ENCODE measurements at places on chromosomes 5 and 9.

- DNase-seq, result no peak
These were observed 175.7 kb downstream of the FRMD3 start for GRCh38 chr9:83362341-83362995.

- no peak for DNase-seq
These were observed 402.1 kb downstream of the DIRAS2 start for GRCh38 chr9:90240541-90240940.

GRCh38 chr9:134403682-134404301 lies 77.5 kb downstream of the RXRA start:
- DNase-seq, result peak; percentile 38

DNA sequence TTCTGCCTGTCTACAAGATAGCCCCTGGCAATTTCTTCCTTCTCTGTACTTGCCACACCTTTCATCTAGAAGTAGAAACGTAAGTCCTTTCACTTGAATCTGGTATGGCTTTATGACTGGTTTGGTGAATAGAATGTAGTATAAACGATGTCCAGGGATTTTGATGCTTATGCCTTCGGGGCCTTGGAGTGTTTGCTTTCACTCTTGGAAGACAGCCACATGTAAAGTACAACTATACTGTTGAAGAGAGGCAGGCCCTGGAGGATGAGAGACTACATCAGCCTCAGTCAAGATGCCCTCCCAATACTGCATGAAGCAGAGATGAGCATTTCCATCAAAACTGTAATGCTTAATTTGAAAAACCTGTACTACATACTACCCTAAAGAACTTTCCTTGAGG lies 553.8 kb upstream of the C9orf72 start:
- DNase-seq, result no peak

DNA sequence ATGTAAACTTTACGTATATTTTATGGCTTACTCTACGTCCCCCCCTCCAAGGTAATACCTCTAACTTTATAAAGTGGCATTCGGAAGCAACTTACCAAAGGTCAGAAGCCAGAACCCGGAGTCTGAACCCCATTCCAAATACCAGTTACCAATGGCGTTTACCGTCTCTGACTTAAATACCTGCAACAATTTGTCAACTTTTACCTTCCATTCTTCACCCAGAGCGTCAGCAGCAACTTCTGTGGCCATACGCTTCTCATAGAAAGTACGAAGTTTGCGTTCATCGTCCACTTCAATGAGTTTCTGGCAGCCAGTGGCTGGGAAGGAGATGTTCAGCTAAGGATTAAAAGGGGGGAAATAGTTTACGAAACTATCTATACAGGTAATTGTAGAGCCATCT lies 753 bp downstream of the RPS6 start:
- no peak for DNase-seq

DNA sequence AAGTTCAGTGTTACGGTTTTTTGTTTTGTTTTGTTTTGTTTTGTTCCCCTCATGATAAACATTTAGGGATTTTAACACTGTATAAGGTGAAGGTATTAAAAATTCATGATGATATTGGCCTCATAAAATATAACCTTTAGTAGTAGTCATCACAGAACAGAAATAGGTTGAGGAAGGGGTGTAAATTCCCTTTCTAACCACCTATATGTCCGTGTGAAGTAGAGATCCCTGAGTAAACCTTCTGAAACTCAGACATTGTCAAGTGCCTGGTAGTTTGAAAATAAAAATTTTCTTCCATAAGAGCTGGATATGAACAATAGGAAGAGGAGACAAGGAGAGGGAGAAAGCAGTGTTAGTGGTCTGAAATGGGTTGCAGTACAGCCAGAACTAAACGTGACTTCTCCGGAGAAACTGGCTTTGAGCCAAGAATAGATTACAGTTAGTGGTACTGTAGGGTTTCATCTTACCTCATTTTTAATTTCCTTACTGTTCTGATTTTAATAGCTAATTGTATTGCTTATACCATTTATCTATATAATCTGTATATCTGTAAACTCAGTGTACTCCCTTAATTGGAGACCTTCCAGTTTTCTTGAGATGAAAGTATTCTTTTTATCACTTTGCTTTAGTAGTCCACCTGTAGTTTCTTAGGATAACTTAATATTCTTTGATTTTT lies 18.3 kb downstream of the UGCG start:
- DNase-seq, result no peak

GRCh38 chr5:180803181-180804128 lies 849 bp upstream of the MGAT1 start:
- peak; percentile 78 for DNase-seq

DNA sequence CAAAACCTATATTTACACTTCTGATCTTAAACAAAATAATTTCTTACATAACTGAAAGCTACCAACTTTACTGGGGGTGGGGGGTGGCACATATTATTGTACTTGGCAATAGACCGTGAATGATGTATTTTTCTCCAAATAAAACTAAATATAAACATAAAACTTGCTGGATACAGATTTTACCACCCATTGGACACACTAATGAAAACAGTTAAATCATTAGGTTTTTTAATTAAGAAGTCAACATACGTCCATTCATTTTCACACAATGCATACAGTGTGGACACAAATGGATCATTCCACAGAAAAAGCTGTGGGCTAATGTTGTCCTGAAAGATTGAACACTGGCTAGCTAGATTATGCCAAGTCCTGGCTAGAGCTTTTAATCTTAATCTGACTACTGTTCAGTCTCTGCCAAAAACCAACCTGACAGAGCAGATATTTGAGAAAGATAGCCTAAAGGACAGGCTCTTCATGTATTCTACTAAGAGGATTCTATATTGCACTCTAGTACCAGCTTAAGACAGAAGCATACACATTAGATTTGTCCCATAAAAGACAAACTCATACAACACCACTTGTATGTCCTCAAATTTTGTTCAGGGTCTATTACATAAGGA lies 118.1 kb downstream of the SIL1 start:
- no peak for DNase-seq

- DNase-seq, result no peak
These were observed 2348.7 kb upstream of the ACO1 start for GRCh38 chr9:30035761-30036160.

DNA sequence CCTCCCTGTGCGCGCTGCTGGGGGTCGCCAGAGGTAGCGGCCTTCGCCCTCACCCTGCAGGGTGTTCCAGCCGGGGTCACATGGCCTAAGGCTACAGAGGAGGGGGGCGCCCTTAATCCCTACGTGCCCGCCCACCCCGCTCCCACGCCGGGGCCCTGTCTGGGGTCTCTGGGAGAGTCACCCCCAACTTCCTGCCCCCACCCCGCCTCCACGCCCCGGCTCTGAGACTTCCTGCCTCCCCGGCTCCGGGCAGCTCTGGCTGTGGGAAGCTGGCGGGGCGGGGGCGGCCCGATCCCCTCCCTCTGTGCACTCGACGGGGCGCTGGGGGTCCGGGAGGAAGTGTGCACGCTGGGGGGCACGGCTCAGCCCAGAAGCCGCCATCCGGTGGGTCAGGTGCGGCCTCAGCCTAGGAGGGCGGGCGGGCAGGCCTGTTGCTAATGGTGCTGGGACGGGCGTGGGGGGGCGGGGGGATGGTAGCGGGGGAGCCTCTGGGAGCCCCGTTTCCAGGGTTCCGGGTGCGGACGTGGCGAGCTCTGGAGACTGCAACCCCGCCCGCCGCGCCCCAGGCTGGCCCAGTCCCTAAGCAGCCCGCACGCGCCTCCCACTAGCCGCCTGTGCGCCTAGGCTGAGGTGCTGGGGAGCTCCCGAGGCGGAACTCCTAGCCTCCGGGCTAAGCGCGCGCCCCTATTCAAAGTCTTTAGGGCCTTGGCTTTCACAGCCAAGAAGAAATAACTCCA lies 61.6 kb downstream of the CXXC5 start:
- DNase-seq, result no peak

DNA sequence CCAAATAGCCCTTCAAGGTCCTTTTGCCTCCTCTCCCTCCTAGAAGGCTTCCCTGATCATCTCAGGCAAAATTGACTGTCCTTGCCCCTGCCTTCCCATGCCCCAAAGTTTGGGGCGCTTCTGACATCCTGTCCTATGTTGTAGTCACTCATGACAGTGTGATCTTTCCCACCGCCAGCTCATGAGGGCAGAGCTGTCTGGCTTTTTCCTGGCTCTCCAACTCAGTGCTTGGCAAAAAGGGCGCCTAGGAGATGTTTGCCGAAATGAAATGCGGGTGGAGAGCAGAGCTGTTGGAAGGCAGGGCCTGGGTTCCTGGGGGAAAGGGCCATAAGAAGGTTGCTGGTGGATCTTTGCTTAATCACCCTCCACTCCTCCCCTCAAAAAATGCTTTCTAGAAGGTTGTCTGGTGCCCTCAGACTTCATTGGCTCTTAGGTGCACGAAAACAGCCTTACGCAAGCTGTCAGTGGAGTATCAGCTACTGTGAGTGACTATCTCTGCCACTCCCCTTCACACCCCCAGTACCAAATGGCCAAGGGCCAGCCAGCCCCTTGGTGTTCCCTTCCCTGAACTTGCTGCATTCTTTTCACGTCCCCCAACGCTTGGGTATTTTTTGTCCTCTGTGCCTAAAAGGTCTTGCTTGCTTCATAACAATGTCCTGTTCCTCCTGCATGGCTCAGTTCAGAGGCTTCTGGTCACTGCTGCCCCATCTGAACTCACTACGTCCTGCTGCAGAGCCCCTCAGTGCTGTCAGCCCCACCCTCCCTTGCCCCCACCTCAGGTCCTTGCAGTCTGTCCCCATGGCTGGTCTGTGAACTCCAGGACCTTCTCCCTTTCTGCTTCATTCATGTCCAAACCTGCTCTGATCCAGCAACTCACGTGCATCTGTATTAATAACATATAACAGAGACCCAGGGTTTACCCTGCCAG lies 2.6 kb upstream of the SLC25A51 start:
- DNase-seq, result no peak
